Activated CD4-positive, alpha-beta T cell treated with anti-CD3 and anti-CD28 coated beads, Interleukin-2, amount 50 U/mL, for 24 hours (primary cell): ENCODE measurements at places on chromosomes 11 and 22.

DNA sequence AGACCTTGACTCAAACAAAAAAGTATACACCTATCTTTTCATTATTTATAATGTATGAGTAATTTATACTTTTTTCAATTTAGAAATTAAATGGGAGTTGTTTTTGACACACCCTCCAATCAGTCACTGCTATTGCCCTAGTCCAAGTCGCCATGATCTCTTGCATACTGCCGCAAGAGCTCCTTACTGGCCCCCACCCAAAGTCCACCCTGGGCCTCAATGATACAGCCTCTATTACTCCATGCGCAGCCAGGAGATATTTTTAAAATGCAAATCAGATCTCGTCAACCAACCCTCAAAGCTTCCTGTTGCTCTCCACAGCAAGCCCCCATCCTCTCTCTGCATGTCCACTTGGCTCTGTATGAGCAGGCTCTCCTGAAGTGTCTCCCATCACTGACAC lies 12.8 kb upstream of the LMO1 start:
- no peak for DNase-seq

- DNase-seq, result no peak
These were observed 4.8 kb downstream of the KIAA0930 start for GRCh38 chr22:45235851-45236342.

- DNase-seq, result no peak
These were observed 6.9 kb upstream of the TOMM22 start for GRCh38 chr22:38674888-38675287.

DNA sequence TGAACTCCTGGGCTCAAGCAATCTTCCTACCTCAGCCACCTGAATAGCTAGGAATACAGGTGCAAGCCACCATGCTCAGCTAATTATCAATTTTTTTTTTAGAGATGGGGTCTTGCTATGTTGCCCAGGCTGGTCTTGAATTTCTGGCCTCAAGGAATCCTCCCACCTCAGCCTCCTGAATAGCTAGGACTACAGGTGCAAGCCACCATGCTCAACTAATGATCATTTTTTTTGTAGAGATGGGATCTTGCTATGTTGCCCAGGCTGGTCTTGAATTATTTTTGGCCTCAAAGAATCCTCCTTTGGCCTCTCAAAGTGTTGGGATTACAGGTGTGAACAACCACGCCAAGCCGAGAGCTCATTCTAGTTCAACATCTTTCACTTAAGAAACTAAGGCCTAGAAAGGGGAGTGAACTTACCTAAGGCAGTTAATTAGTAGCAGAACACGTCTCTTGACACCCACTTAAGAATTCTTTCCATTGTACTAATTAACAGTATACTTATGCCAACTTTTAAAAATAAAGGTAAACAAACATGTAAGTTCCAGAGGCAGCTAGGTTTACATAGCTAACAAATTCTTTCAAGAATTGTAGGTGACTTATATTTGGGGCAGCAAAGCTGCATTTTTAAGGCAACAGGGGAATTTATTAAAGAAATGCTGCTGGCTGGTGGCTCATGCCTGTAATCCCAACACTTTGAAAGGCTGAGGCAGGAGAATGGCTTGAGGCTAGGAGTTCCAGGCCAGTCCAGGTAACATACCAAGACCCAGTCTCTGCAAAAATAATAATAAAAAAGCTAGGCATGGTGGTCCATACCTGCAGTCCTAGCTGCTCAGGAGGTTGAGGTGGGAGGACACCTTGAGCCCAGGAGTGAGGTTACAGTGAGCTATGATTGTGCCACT lies 9.6 kb downstream of the ZBED5 start:
- no peak for DNase-seq

- DNase-seq, result no peak
These were observed 51.6 kb upstream of the GDPD4 start for GRCh38 chr11:77353131-77353530.

DNA sequence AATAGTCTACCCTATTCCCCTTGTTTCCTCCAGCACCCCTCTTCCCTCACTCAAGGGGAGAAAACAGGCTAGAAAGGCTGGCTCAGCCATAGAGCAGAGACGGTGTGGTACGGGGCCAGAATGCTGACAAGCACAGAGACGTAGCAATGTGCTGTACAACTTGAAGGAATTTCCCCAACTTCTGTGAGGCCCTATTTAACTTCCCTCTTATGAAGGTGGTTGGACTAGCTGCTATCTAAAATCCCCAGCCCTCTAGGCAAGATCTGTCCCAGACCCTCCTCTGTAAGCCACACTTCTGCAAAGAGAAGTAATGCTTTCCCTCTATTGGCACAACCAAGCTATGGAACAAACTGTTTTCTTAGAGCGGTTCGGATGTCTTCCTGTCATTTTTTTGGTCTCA lies 37.8 kb downstream of the PLEKHA7 start:
- DNase-seq, result no peak

- DNase-seq, result no peak
These were observed 60.4 kb downstream of the BMAL1 start for GRCh38 chr11:13338019-13338426.

- DNase-seq, result no peak
These were observed 243.5 kb downstream of the SBF2 start for GRCh38 chr11:10050561-10050960.

- no peak for DNase-seq
These were observed 27.6 kb downstream of the PLA2G6 start for GRCh38 chr22:38153821-38154562.

- DNase-seq, result no peak
These were observed 4.5 kb downstream of the TRIM29 start for GRCh38 chr11:120133216-120134105.

DNA sequence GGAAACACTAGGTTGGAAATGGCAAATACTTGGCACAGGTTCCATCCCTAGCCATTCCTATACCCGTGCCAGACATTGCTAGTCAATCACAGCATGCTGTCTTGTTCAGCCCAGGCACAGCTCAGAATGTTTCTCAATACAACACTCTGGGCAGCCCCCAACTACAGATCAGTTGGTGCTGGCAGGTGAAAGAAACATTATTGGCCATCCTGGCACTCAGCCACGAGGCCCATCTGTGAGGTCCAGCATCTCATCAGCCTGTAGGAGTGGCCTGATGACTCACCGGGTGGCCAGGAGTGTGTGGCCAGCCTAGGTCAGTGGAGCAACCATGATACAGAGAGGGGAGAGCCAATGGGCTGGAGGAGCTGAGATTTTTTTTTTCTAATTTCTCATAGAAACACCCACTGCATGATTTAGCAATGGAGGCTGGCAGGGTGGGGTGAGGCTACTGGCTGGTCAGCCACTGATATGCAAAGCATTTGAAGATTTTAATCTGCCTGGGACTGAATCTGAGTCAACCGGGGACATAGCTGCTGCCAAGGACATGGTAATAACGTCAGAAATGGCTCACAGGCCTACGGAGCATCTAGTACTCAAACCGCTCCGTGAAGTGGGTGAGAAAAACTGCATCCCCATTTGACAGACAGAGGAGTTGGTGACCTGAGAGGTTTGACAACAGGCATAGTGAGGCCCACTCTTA lies 5.4 kb downstream of the MYO18B start:
- DNase-seq, result no peak

DNA sequence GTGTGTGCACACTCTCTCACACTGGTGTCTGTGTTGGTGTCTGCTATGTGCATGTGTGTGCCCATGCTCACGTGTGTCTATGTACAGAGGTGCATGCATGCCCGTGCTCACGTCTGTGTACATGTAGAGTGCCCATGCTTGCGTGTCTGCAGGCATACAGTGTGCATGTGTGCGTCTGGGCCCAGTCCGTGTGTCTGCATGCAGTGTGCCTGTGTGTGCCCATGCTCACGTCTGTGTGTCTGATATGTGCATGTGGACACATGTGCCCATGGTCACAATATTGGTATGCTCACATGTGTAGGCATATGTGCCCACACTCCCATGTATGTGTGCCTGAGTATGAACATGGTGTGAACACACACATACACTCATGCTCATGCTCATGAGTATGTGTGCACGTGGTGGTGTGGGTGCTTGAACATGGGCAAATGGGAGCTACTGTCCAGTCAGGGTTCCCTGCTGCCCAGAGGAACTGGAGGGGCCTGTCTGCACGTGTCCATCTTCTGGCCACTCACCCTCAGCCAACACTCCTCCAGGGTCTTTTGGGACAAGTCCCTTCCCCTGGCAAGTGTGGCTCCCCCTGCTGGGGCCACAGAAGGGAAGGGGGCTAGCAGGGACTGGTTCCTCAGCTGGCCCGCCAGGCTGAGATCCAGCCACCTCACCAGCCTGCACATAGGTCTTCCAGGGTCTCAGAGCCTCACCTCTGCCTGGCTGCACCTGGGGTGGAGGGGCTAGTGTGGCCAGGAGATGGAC lies 7.3 kb upstream of the TBX1 start:
- DNase-seq, result no peak

GRCh38 chr11:43585877-43586608 lies 94.5 kb upstream of the HSD17B12 start:
- DNase-seq, result no peak
